DMS 273 treated with DMSO at 0.1 percent for 48 hours (cell line): ENCODE measurements at places on chromosomes 12 and 14.
A peak's percentile ranks its signal among the peaks of the same experiment; 100 is the strongest.

- no peak for DNase-seq
Observed at GRCh38 chr14:51014625-51015024, 70.3 kb upstream of the PYGL start.

- DNase-seq = no peak
Observed at GRCh38 chr12:88469154-88469553, 111.1 kb downstream of the KITLG start.

DNA sequence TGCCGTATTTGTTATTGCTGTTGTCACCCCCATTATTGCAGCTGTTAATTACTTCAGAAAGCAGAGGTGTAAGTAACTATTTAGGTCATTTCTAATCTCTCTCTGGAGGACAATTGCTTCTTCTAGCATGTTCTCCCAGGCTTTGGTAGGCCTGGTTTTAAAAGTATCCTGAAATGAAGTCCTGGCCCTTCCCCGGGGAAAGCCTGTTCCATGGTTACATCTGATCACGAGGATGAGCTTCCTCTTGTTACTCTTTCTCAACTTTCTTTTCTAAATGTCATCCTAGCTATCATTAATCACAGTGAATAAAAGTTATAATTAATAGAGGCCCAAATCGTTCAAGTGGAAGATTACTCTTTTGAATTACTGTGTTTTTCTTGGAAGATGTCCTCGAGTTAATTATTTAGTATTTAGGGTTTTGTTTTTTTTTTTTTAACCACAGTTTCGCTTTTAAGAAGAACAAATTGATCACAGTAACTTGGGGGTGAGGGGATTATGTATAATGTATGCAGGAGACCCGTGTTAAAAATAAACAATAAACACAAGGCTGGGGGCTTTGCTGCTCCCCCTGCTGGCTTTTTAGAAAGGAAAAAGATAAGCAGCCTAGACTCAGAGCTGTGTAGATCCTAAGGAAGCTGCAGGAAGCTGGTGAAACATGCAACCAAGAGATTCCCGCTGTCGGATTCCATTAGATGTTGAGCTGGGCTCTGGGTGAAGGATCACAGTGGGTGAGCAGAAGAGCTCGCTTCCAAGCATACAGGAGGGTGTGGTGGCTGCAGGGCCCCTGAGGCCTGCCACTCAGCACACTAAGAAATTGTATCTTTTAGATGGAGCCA, 420.1 kb downstream of the FUT8 start:
- DNase-seq = no peak

- no peak for DNase-seq
Observed at GRCh38 chr14:95466506-95466905, 49.9 kb downstream of the SYNE3 start.

DNA sequence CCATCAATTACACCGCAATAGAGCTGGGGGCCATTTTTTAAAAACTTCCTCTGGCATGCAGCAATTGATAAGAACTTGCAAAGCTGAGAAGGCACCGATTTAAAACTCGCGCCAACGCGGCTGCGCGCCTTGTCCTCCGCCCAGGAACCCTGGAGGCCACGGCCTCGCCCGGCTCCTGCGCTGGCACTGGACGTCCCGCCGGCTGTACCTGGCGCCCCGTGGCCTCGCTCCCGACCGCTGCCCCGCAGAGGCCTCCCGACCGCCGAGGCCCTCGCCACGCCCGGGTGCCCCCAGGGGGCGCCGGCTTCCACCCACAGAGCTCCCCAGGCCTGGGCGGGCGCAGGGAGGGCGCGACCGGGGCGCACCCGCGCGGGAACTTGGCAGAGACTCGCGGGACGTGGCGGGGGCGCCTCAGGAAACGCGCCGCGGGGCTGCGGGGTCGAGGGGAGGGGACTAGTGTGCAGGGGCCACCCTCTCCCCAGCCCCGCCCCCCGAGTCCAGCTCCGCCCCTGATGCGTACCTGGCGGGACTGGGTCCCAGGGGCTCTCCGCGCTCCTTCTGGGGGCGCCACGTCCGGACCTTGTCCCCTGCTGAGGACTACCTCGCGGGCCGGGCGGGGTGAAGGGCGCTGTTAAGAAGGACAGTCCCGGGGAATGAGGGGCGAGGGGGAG, 65.7 kb downstream of the TNFAIP2 start:
- no peak for DNase-seq

DNA sequence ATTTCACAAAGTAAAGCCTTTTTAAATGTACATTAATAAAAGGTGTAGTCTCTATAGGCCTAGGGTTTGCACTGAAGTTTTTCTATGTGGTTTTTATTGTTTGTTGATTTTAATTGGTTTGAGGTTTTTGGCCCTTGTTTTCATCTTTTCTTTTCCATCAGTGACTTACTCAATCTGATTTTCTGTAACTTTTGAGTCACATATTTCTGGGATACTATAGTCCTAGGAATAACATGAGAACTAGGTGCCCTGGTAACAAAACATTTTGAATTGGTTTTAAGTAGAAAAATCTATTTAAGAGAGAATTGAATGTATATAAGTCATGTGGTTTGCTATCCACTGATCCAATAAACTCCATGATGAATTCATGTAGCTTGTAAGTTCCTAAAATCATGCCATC, 311.9 kb downstream of the CEP128 start:
- DNase-seq = no peak

- DNase-seq = no peak
Observed at GRCh38 chr12:75556311-75556899, 45.0 kb upstream of the KRR1 start.

DNA sequence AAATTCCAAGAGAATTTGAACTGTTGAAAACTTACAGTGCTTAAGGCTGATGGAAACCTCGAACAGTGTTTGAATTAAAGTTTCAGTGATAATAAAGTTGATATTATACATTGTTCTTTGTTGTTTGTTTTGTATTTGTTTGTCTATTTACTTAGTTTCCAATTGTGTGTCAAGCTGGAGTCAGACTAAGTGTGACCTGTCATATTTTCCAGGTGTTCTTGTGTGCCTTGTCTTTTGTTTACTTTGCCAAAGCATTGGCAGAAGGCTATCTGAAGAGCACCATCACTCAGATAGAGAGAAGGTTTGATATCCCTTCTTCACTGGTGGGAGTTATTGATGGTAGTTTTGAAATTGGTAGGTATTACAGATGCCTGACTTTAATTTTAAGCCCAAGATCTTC, 6.0 kb downstream of the SLCO1C1 start:
- DNase-seq = no peak

DNA sequence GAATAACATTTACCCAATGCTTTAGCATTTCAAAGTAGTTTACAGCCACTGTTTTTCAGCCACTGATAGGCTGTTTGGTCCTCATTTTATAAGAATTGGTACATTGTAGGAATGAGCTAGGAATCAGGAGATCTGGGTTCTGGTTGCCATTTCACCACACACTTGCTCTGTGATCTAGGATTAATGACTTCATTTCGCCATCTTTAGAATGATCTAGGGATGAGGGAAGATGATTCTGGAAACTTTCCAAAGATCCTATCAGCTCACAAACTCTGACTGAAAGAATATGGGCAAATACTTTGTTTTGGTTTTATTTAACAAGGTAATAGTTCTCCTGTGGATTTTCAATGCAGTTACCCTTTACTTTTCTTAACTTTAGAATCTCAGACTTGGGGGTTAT, 155.0 kb downstream of the GCH1 start:
- DNase-seq = no peak

DNA sequence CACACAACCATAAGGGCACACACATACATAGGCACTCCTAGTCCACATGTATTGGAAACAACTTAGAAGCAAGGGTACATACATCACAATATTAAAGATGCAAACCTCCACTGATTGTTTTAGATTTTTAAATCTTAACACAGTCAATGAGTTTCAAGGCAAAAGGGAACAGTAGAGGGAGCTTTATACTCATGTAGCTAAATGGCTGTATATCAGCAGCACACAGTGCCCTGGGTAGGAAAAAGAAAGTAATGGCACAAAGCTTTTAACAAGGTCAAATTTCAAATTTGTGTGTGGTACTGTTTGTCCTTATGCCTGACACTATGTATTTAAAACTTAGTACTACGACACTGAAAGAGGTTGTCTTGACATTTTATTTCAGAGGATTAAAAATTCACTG, 262.0 kb downstream of the MED13L start:
- DNase-seq = no peak

DNA sequence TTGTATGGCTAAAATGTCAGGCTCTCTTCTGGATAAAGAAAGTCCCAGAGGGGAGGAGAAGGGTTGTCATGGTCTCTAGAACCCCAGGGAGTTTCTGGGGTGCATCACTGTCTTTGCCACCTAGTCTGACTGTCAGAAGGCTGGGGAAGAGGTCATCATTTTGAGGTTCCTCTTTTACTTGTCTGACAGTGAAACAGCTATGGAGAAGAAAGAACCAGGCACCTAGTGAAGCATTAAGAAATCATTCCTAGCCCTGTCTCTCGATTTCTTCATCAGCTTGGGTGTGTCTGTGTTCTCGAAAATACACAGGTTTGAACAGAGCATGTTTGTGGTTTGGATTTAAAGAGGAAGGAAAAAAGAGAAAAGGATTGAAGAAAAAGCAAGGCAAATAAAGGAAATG, 158.7 kb upstream of the LRIG3 start:
- no peak for DNase-seq

DNA sequence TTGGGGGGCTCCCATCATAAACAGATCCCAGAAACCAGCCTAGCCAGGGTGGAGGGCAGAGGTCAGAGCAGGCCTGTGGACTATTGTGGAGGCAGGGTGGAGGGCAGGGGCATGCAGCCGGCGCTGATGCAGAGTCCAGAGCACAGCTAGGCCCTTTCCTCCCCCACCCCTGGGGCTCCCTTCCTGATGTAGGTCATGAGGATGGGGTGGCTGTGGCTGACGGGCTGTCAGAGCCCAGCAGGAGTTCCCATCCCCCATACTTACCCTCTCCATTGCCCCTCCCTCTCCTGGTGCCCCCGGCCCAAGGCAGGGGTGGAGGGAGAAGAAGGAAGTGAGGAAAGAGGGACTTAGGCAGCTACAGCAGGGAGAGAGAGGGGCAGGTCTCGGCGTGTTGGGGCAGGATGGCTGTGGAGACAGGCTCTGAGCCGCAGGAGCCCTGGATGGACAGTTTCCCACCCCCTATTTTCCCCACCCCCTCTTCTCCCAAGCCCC, 5.7 kb upstream of the ZNF385A start:
- no peak for DNase-seq

- no peak for DNase-seq
Observed at GRCh38 chr12:82015623-82016347, 256.6 kb upstream of the PPFIA2 start.

DNA sequence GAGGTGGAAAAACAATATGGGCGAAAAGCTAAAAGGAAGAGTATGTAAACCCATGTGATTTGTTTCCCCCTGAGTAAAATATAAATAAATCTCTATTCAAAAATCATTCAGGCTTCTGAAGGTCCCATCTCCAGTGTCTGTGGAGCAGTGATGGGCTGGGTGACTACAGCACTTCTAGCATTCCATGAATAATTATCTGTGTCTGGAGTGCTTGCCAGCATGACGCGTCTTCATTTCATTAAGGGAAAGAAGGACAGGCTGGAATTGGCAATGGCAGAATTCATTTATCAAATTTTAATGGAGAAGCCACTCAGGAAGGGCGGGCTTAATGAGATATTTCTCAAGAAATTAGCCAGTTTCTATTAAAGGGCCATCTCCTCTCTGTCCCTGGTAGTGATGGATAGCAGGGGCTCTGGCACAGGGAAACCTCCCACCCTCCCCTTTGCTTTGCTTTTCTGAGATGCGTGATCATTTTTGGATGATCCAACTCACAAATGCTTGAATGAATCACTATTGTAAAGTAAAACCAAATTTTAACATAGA, 916.3 kb upstream of the SEL1L start:
- DNase-seq = no peak

DNA sequence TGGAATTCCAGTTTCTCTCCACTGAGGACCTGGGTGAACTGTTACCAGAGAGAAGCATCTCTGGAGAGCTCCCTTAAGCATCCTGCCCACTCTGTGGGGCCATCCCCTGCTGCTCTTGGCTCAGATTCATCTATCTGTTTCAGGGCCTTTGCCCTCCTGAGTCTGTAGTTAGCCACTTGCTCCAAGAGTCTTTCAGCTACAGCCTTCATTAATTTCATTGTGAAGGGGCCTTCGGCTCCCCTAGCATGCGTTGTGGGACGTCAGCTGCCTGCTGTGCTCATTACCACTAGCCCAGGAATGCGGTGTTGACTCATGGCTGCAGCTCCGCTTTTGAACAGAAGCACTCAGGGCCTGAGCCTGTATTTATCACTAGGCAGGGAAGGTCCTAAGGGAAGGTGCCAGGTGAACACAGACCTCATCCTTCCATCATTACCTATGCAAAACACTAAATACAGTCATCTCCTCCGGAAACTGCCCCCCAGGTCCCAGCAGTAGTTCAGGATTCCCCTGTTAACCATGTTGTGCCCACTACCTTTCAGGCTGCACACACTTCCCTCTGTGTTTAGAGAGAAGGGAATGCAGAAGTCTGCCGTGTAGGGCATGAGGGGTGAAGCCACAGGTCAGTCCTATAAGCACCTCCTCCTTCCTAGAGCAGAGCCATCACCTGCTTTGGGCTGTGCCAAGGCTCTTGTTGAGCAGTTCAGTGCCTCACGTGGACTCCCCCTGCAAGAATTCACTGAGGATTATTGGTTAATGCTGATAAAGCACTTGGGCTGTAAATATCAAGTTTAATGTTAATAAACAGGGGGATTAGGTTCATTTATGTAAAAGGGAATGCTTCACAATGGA, 191.4 kb downstream of the CACNA1C start:
- no peak for DNase-seq

DNA sequence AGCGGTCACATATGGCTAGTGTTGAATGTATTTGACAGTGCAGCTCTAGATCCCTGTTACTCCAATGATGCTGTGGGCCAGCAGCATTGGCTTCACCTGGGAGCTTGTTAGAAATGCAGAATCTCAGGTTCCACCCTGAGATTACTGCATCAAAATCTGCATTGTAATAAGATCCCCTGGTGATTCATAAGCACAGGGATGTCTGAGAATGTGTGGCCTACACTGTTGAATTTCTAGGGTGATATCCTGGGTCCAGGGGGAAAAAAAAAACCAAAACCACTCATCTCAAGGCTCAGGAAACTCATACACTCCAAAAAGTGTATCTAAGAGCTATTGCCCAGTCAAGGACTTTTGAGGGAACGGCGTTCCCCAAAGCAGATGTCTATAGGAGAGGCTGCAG, 196.8 kb downstream of the PPM1H start:
- no peak for DNase-seq

DNA sequence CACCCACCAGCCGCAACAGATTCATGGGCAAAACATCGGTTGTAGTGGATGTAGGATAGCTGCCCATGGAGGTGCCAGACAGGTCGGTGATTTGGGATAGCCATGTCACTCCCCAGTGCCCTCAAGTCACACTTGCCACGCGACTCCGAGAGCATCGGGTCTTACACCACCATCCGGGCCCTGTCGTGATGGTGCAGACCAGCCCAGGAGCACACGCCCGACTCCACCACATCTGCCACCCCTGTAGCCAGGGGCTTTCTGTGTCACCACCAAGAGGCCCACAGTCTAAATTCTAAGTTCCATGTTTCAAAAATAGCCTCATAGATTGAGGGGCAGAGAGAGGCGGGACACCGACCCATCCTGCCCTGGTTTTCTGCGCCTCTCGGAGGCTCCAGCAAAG, 18.0 kb downstream of the FOXN4 start:
- no peak for DNase-seq

GRCh38 chr12:442235-442884, 17.4 kb upstream of the B4GALNT3 start:
- DNase-seq = peak; percentile 3
